ENCODE measurements at places on chromosomes 6 and 20.

GRCh38 chr20:15240801-15241200 lies 903.4 kb upstream of the FLRT3 start:
- DNase-seq: no peak

- no peak for DNase-seq
Measured at GRCh38 chr20:54488442-54488841, 13.0 kb downstream of the DOK5 start.

DNA sequence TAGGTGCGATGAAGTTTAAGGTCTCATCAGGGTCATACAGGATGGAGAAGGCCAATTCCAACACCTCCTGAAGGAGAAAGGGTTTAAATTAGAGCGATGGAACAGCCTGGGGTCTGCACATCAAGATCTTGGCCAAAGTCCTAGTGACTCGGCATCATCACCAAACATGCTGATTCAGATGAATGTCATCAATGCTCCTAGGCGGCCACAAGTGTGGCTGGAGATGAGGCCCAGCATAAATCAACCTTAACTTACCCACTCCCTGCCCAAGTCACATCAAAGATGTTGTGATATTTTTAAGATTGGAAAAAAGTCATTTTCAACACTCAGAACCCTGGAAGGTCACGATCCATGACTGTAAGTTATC lies 37.5 kb downstream of the ELMO2 start:
- DNase-seq: no peak

DNA sequence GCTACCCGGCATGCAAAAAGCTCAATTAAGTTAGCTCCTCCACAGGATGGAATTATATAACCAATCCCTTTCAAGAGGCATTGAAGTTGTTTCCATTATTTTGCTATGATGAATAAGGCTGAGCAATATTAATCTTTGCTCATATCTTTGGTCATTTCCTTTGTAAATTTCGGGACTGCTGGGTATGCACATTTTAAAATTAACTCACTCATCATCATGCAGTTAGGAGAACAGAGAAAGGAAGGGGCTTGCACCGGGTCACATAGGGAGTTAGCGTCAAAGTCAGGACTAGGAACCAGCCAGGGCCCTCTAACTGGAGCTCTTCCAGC lies 430 bp upstream of the FAM110A start:
- DNase-seq: no peak

GRCh38 chr20:49392745-49393144 lies 89.7 kb downstream of the KCNB1 start:
- DNase-seq: no peak

Measured in naive thymus-derived CD8-positive, alpha-beta T cell (primary cell).